ENCODE measurements at places on chromosomes 7 and 10.

DNA sequence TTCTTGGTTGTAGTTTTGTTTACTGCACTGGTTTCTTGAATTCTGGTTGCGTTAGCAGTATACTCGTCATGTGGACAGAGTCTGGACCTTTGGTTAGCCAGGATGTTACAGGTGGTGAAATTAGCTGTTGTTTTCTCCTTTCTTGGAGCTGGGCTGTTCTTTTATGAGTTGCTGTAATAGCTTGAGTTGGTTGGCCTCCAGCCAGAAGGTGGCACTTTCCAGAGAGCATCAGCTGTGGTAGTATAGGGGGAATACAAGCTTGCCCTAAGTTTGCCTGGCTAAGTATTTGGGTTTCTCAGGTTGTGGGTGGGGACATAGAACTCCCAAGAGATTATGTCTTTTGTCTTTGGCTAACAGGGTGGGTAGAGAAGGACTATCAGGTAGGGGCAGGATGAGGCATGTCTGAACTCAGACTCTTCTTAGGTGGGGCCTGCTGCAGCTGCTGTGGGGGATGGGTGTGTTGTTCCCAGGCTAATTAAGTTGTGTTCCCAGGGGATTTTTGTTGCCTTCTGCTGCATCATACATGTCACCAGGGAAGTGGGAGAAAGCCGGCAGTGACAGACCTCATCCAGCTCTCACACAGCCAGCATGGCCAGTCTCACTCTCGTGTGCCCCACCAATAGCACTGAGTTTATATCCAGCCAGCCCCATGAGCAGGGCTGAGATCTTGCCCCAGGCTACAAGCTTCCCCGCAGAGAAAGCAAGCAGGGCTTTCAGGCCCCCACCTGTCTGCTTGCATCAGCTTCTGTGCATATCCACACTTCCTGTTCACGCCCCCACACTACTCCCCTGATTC, 246.7 kb upstream of the TPK1 start:
- no peak for DNase-seq
- peaks cover 16% of the 10 kb centered on the region for H3K4me1 ChIP-seq
- H3K4me3 ChIP-seq = no peak overlapping the region

- no peaks in the 10 kb centered on the region for H3K36me3 ChIP-seq
- no peak for DNase-seq
- no peaks in the 10 kb centered on the region for H3K27me3 ChIP-seq
- peaks cover 12% of the 10 kb centered on the region for H3K4me1 ChIP-seq
- H3K4me3 ChIP-seq = no peak overlapping the region
Measured at GRCh38 chr7:139889186-139889871, 60.3 kb downstream of the TBXAS1 start.

DNA sequence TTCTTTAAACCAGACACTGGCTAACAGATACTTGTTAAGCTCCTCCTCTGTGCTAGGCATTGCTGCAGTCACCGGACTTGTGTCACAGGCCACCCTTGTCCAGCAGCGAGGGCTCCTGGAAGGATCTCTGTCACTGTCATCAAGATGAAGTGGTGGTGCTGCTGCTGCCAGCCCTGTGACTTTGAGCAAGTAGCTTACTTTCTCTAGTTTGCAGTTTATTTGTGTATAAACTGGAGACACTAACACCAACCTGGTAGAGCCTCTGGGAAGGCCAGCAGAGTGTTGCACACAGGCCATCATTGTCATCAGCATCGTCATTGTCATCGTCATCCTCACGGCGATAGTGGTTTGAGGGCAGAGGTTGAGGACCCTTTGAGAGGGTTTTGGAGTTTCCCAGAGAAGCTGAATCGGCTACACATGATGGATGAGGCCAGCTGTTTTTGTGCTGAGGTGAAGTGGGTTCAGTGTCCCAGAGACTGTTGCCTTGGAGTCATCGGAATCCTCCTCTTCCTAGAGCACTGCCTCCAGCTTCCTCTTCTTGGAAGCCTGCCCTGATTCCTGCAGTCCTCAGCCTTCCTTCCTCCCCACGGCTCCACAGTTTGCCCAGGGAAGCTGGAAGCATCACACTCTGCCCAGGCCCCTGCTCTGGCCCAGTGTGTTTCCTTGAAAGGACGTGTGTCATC, 128.4 kb downstream of the GRK5 start:
- no peak overlapping the region for H3K4me3 ChIP-seq
- no peak for DNase-seq
- H3K4me1 ChIP-seq = peaks cover 39% of the 10 kb centered on the region
- peak overlapping the region; percentile 50 for H3K27ac ChIP-seq

- no peak for DNase-seq
- H3K4me3 ChIP-seq = no peak overlapping the region
- H3K4me1 ChIP-seq = peaks cover 12% of the 10 kb centered on the region
- no peaks in the 10 kb centered on the region for H3K27me3 ChIP-seq
Measured at GRCh38 chr7:130290745-130291144, 2.2 kb upstream of the CPA4 start.

DNA sequence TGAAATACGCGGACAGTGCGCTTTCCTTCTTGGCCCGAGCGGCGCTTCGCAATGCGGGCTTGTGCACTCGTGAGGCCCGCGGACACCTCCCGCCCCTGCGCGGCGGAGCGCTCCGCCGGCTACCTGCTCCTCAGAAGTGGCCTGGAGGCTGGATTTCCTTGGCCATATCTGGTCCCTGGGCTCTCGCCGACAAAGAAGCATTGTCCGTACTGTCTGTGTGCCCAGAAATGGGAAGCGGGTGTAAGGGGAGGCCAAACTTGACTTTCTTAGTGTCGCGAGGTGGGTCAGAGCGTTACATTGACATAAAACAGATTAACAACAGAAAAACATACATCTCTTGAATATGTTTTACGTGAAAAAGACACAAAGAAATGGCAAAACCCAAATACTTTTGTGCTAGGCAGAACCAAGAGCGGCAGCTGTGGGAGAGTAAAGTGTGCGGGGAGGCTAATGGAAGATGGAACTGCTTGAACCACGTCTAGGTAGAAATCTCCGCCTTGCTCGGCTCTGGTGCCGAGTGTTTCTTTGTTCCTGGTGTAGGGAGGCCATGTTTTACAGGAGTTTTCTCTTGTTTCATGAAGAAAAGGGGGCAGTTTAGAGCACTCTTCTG, 1.4 kb downstream of the LANCL2 start:
- peak overlapping the region; percentile 99 for H3K27ac ChIP-seq
- H3K36me3 ChIP-seq = no peaks in the 10 kb centered on the region
- H3K27me3 ChIP-seq = peaks cover 1% of the 10 kb centered on the region
- no peak for DNase-seq
- peak overlapping the region; percentile 90 for H3K4me3 ChIP-seq

DNA sequence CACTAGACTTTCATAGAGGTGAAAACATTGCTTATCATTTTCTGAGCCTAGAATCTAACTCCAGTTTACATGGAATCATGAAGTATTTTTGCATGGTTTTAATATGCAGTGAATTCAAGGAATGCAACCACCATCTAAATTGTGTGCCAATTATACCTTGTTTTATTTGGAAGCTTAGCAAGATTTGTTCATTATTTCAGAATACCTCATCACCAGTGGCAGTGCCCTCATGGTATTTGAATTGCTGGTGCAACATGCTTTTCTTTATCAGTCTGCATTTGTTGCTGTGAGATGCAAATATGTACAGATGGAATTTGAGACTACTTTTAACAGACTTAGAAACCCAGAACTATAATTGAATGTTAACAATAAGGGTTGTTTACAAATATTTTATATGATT, 18.7 kb upstream of the ZNF800 start:
- no peak overlapping the region for H3K4me3 ChIP-seq
- DNase-seq = no peak
- H3K36me3 ChIP-seq = no peaks in the 10 kb centered on the region
- peaks cover 53% of the 10 kb centered on the region for H3K27me3 ChIP-seq
- H3K27ac ChIP-seq = no peak overlapping the region
- H3K4me1 ChIP-seq = no peaks in the 10 kb centered on the region

DNA sequence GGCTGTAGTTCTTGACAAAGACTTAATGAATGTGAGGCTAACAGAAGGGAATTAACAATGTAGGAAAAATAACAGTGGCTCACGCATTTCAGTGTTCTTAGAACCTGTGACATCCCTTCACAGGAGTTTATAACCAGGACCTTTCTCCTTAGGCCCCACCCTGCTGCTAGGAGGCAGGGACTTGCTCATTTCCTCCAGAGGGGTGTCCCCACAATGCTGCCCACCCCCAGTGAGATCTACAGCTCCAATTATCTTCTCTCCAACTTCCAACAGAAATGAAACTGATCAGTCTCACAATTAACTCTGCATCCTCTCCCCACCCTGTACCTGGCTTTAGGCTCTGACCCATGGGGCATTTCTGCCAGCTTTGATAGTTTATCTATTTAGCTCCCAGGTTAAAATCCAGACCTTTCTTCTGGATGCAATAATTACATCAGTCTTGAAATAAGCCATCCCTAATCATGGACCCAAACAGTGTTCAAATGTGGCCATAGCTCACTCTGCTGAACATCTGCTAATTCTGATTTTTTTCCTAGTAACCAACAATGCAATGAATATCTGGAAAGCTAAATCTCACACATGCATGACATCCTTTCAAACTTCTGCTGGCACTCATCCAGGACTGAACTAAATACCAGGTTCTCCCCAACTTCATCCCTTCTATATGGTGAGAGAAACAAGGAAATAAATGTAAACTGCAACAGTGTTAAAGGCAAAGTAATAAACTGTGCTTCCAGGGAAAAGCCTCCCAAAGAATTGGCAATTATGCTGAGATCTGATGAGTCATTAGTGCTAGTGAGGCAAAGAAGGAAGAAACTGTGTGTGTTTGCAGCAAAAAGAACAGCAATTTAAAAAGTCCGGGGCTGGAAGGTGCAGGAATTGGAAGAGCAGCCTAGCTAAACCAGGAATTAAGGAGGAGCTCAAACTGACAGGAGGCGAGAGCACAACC, 64.6 kb downstream of the HERPUD2 start:
- no peaks in the 10 kb centered on the region for H3K4me1 ChIP-seq
- no peaks in the 10 kb centered on the region for H3K27me3 ChIP-seq
- no peak overlapping the region for H3K4me3 ChIP-seq
- H3K36me3 ChIP-seq = peaks cover 20% of the 10 kb centered on the region
- no peak overlapping the region for H3K27ac ChIP-seq

- peak overlapping the region; percentile 92 for H3K27ac ChIP-seq
- H3K4me3 ChIP-seq = peak overlapping the region; percentile 84
- no peaks in the 10 kb centered on the region for H3K36me3 ChIP-seq
- no peak for DNase-seq
Measured at GRCh38 chr10:5814110-5815107, 1.2 kb upstream of the GDI2 start.

DNA sequence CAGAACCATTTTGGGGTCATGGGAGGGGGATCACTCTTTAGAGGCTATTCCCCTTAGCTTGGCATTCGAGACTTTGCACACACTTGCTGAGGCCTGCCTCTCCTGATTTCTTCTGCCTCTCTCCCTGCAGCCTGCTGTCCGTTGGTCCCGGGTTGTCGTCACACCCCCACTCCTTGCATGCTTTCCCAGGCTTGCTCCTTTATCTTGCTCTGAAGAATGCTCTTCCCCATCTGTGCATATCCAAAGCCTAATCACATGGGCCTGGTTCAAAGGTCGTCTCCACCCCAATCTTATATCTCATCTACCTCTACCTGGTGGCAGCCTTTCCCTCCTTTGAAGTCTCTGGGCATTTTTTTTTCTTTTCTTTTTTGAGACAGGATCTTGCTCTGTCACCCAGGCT, 24.3 kb upstream of the EMX2 start:
- H3K4me1 ChIP-seq = peaks cover 13% of the 10 kb centered on the region
- peaks cover 72% of the 10 kb centered on the region for H3K27me3 ChIP-seq
- DNase-seq = no peak
- no peak overlapping the region for H3K4me3 ChIP-seq
- no peaks in the 10 kb centered on the region for H3K36me3 ChIP-seq

- H3K4me3 ChIP-seq = peak overlapping the region; percentile 60
- peaks cover 5% of the 10 kb centered on the region for H3K27me3 ChIP-seq
- H3K36me3 ChIP-seq = peaks cover 12% of the 10 kb centered on the region
- DNase-seq = no peak
- peak overlapping the region; percentile 12 for H3K27ac ChIP-seq
- no peaks in the 10 kb centered on the region for H3K4me1 ChIP-seq
Measured at GRCh38 chr7:98209166-98209920, 1.9 kb upstream of the BHLHA15 start.

DNA sequence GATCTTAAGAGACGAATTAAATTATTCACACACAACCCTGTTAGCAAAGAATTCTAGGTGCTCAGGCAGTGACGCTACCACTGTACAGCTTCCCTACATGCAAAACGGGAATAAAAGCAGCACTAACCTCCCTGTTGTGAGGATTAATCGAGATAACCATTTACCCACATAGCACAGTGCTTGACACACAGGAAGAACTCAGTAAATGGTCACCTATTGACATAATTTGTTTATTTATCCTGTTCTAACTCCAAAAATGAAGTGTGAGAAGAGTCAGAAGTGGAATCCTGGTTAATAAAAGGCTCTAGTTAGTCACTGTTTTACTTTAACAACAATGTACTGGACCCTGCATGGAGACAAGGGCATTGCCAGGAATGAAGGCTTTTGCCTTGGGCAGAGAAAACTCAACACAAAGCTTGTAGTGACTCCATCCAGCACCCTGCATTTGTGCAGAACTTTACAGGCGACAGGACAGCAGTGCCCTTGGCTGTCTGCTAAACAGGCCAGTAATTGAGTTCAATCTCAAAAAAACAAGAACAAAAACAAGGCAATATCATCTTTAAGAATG, 103.8 kb downstream of the SORBS1 start:
- no peak overlapping the region for H3K4me3 ChIP-seq
- no peaks in the 10 kb centered on the region for H3K36me3 ChIP-seq
- DNase-seq = no peak
- no peaks in the 10 kb centered on the region for H3K27me3 ChIP-seq

DNA sequence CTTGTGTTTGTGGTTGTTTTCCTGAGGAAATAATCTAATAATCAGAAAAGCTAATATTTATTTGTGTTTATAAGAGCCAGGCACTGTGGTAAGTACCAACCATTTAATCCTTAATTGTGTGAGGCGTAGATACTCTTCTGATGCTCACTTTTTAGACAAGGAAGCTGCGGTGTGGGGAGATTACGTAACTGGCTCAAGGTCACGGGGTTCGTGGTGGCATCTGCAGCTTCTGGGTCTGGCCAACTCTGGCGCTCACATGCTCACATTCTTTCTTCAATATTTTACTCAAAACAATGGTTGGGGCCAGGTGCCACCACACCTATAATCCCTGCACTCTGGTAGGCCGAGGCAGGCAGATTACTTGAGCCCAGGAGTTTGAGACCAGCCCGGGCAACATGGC, 77.6 kb downstream of the RALA start:
- H3K4me3 ChIP-seq = no peak overlapping the region
- peaks cover 10% of the 10 kb centered on the region for H3K4me1 ChIP-seq
- H3K27me3 ChIP-seq = no peaks in the 10 kb centered on the region
- no peak overlapping the region for H3K27ac ChIP-seq
- DNase-seq = no peak

GRCh38 chr7:75762350-75762917, 9.6 kb downstream of the CCL26 start:
- H3K4me3 ChIP-seq = no peak overlapping the region
- H3K36me3 ChIP-seq = no peaks in the 10 kb centered on the region
- no peak for DNase-seq
- no peak overlapping the region for H3K27ac ChIP-seq
- H3K27me3 ChIP-seq = no peaks in the 10 kb centered on the region
